AG08395 (cell line): ENCODE measurements at places on chromosomes 4 and X.

DNA sequence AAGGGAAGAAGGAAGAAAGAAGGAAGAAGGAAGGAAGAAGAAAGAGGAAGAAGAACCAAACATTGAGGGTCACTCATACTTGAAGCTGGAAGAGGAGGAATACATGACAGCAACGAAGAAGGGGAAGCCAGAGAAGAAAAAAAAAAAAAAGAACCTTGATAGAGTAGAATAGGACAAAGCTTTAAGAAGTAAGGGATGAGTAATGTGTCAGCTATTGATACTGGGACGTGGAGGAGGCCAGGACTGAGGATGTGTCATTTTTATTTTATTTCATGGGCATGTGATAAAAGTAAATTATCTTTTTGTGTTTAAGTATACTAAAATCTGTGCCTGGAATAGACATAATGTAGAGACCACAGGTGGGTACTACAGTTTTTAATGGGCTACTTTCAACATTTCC is 6.4 kb downstream of the EDA2R start:
- DNase-seq = peak; percentile 37

- no peak for DNase-seq
Observed at GRCh38 chrX:97936296-97936695, 1052.6 kb downstream of the RPA4 start.

DNA sequence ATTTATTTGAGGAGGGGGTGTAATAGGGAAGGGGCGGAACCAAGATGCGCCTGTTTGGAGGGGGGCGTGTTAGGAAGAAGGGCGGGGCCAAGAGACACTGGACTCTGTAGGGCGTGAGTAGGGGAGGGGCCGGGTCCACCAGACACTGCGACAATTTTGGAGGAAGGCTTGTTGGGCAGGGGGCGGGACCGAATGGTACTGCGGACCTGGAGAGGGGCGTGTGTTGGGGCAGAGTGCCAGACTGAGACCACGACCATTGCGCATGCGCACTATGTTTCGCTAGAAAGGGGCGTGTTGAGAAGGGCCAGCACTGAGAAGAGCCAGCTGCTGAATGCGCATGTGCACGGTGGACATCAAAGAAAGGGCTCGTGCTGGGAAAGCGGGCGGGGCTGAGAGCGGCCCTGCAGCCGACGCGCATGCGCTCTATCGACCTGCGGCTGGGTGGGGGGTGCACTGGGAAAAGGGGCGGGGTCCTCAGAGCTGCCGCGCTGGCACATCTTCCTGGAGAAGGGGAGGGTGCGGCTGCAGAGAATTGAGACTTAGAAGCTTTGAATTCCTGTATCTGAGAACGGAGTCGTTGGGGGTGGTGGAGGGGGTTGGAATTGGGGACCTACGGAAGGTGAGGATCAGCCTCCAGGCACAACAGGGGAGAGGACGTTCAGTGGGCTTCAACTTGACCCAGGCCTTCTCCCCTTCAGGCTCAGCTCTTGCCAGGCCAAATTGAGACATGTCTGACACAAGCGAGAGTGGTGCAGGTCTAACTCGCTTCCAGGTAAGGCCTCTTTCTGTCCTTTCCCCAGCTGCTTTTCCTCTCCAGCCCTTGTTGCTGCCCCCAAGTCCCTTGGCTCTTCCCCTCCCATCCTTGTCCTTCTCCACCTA is 1.3 kb downstream of the MAGED2 start:
- peak; percentile 97 for DNase-seq

DNA sequence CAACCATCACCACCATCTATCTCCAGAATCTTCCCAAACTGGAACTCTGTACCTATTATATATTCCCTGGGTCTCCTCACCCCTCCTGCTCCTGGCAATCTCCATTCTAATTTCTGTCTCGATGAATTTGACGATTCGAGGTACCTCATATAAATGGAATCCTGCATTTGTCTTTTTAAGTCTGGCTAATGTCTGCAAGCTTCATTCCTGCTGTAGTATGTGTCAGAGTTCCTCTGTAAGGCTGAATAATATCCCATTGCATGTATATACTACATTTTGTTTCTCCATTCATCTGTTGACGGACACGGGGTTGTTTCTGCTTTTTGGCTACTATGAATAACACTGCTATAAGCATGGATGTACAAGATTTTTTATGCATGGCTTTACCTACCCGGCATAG is 19.5 kb downstream of the PRKG2 start:
- DNase-seq = no peak

- DNase-seq = no peak
Observed at GRCh38 chr4:116070283-116070682, 956.9 kb upstream of the NDST4 start.
